ENCODE measurements at places on chromosomes 7 and 10. TPM values are rescaled to one million over a fixed set of nuclear protein-coding genes. Genes with fewer than 3 reads are reported as not detected.

- H3K27ac ChIP-seq = peak overlapping the region; percentile 68
- H3K36me3 ChIP-seq = no peaks in the 10 kb centered on the region
- peaks cover 36% of the 10 kb centered on the region for H3K4me1 ChIP-seq
- H3K27me3 ChIP-seq = no peaks in the 10 kb centered on the region
Measured at GRCh38 chr10:60414111-60414510, 24.4 kb upstream of the ANK3 start.

- no peak for DNase-seq
- peaks cover 30% of the 10 kb centered on the region for H3K4me1 ChIP-seq
- peaks cover 54% of the 10 kb centered on the region for H3K27me3 ChIP-seq
- H3K36me3 ChIP-seq = no peaks in the 10 kb centered on the region
- peak overlapping the region; percentile 74 for H3K27ac ChIP-seq
Measured at GRCh38 chr10:29256586-29256985, 32.3 kb upstream of the LYZL1 start.

DNA sequence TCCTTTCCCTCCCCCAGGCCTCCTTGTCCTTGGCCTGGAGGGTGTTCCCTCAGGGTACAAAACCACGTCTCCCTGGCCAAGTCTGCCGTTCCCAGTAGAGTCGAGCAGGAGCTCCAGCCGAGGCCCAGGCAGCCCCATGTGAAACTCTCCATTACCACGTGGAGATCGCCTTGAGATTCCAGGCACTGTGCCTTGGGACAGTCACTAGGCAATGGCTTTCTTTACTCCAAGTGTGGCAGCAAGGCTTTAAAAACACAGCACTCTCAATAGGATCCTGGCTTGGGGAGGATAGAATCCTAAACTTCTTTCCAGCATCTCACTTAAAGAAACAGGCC lies 57.5 kb downstream of the PLXNA4 start:
- no peaks in the 10 kb centered on the region for H3K27me3 ChIP-seq
- no peak overlapping the region for H3K27ac ChIP-seq
- no peak overlapping the region for H3K4me3 ChIP-seq

GRCh38 chr10:82942286-82943099 lies 1067.5 kb downstream of the NRG3 start:
- no peak overlapping the region for H3K27ac ChIP-seq
- no peak for DNase-seq
- no peaks in the 10 kb centered on the region for H3K27me3 ChIP-seq
- H3K4me1 ChIP-seq = no peaks in the 10 kb centered on the region
- H3K36me3 ChIP-seq = no peaks in the 10 kb centered on the region

Gene WEE2
- total RNA-seq = not detected
